Stimulated activated CD4-positive, alpha-beta T cell treated with anti-CD3 and anti-CD28 coated beads, TNF-alpha, amount 100 ng/mL, for 24 hours (primary cell): ENCODE measurements at places on chromosomes 12 and 14.

- no peak for DNase-seq
These were observed 200.6 kb downstream of the AEBP2 start for GRCh38 chr12:19639781-19640415.

DNA sequence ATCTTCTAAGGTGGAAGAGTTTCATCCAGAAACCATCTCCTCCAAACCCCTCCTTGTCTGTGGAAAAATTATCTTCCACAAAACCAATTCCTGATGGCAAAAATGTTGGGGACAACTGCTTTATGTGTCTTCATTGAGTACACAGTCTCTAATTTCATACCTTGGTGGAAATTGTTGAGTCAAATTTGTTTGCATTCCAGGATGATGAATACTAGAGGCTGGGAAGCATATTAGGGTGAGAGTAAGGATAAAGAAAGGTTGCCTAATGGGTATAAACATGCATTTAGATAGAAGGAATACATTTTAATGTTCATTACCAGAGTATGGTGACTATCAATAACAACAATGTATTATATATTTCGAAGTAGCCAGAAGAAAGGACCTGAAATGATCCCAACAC lies 98.2 kb downstream of the C12orf42 start:
- no peak for DNase-seq

DNA sequence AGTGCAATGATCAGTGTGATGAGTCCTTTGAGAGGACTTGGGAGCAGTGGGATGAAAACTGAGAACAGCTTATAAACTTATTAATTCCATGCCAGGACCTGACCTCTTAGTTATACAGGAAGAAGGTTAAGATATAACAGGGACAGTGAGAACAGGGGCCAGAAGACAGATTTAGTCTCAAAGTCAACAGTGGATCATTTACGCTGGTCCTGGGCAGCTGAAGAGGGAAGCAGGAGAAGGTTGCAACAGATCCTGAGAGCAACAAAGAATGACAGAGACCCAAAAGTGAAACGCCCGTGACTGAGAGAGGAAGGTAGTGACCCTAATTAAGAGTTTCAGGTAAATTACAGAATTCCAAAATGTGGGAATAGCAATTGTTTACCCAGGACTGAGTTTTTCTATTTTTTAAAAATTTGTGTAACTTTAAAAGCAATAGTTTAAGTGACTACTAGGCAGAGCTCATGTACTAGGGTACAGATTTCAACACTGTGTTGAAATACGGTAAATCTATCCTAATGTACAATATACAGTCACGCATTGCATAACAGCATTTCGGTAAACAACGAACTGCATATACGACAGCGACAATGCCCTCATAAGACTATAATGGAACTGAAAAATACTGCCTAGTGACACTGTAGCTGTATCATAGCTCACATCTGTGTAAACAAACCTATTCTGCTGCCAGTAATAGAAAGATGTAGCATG lies 77.7 kb upstream of the GNPNAT1 start:
- no peak for DNase-seq

DNA sequence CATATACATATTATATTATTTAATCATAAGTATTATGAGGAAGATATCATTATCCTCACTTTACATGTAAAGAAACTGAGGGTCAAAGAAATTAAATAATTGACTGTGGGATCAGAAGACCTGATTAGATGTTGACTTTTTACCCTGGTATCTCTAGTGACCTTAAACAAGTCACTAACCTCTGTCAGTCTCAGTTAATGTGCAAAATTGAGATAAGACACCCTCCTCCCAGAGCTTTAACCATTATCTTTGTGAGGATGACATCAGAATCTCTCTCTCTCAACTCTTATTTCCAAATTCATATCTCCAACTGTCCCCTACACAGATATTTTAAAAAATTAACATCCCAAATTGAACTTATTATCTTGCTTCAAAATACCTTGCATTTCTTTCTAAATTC lies 177.8 kb downstream of the KLHL28 start:
- no peak for DNase-seq

DNA sequence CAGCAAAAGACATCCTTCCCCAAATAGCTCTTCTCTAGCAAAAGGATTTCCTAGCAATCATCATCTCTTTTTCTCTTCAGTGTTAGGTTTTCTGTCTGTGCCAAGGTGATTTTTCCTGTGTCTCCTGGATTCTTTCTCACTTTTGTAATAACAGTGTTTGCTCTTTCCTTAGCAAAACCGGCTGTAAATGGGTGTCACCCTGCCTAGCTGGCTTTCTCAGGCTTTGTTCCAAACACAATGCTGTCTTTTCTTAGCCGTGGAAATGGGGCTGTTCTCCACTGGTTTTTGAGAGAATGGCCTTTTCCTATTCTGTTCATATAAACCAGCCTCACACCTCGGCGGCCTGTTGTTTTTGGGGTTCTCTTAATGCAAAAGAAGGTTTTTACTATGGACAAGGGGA lies 21.9 kb downstream of the JDP2 start:
- no peak for DNase-seq
